ENCODE measurements at places on chromosomes 3 and 15. TPM values are rescaled to one million over a fixed set of nuclear protein-coding genes. Genes with fewer than 3 reads are reported as not detected.

The SLC22A14 gene
- not detected for total RNA-seq

- no peak for DNase-seq
- H3K4me3 ChIP-seq, result no peak overlapping the region
- no peak overlapping the region for H3K27ac ChIP-seq
- no peaks in the 10 kb centered on the region for H3K27me3 ChIP-seq
- peaks cover 2% of the 10 kb centered on the region for H3K4me1 ChIP-seq
Measured at GRCh38 chr3:109851854-109852253, 514.5 kb upstream of the DPPA4 start.

DNA sequence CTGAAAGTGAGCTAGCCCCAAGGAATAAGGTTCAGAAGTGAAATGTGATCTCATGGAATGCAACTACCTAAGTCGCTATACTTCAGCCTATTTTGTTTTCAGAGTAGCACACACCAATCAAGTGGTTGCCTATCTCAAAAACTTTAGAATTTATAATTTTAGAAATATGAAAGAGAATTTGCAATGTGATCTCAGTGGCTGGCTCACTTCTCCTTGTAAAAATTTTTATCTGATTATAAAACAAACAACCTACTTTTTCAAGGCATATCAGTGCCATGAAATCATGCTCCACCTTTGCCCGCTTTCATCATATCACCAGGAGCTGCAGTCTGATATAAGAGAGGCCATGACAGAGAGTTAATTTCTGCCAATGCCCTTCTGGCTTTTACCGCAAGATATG is 47.3 kb downstream of the CLDN11 start:
- no peak overlapping the region for H3K4me3 ChIP-seq
- no peak overlapping the region for H3K27ac ChIP-seq
- H3K4me1 ChIP-seq, result peaks cover 3% of the 10 kb centered on the region
- no peak for DNase-seq
- peaks cover 30% of the 10 kb centered on the region for H3K27me3 ChIP-seq

The ATP13A4 gene
- total RNA-seq, result 2.1 TPM

DNA sequence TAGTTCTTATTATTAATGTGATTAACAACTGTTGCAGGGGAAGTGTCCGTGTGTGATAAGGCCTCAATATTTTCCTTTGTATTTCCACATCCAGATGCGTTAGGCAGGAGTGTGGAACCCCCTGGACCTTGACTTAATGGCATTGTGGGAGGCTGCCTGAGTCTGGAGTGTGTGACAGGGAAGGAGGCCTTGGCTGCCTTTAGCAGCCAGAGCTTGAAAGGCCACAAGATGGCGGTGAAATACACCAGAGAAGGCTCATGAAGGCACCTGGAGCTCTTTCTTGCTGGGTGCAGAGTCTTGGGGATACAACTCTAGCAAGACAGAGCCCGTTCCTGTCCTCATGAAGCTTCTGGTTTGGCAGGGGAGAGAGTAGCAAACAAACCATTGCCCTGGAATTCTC is 36.9 kb downstream of the POLR2M start:
- peaks cover 2% of the 10 kb centered on the region for H3K27me3 ChIP-seq
- H3K27ac ChIP-seq, result no peak overlapping the region
- H3K4me3 ChIP-seq, result no peak overlapping the region

The USP8 gene
- total RNA-seq, result 60.9 TPM

DNA sequence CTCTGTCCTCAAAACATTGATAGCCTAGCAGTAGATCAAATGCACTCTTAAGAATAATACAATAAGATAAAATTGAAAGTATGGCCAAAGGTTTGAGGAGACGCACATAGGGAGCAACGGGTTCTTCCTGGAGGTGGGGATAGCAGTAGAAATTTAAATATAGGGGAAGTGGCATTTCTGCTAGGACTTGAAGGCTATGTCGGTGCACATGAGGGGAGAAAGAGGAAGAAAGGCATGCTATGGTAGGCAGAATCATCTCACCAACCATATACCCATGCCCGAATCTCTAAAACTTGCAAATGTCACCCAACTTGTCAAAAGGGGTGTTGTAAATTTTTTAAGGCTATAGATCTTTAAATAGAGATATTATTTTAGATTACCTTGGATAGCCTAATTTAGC is 735.1 kb upstream of the LMCD1 start:
- no peaks in the 10 kb centered on the region for H3K36me3 ChIP-seq
- no peak overlapping the region for H3K27ac ChIP-seq
- H3K27me3 ChIP-seq, result no peaks in the 10 kb centered on the region
- H3K4me1 ChIP-seq, result no peaks in the 10 kb centered on the region

DNA sequence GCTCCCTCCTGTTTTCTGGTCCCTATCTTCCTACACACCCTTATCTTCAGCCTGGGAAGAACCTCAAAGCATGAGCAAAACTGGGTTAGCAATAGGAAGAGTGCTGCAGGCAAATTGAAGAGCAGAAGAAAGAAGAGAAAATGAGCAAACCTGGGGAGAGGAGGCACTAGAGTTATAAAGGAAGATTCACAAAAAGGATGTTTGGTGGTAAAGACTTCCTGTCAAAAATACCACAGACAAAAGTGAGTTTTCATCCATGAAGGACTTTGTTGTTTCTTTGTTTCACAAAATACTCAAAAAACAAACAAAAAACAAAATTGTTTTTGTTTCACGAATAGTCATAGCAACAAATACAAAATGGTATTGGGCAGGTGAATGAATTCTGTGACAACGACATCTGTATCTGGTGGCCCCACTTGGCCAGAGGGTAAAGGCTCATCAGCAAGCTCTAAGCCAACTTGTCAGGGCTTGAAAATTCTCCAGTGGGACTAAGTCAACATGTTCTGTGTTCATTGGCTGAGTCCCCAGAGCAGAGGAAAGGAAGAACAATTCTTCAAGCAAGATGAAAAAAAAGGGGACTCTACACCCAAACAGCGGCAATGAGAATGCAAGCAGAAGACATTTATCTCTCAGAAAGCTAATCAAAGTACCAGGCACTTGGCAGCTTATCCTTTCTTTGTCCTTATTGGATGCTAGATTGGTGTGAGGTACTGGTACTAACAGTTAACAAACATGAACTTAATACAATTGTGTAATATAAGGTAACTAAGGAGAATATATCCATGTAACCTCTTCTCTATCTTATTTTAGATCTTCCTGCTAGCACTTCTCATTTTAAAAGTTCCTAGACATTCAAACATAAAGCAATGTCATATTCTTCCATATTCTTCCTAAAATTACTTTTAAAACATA is 9.7 kb downstream of the ATP8B4 start:
- no peaks in the 10 kb centered on the region for H3K27me3 ChIP-seq
- H3K36me3 ChIP-seq, result peaks cover 28% of the 10 kb centered on the region
- peaks cover 65% of the 10 kb centered on the region for H3K4me1 ChIP-seq
- peak overlapping the region; percentile 79 for H3K4me3 ChIP-seq

- no peaks in the 10 kb centered on the region for H3K4me1 ChIP-seq
- DNase-seq, result no peak
- no peaks in the 10 kb centered on the region for H3K36me3 ChIP-seq
- H3K27ac ChIP-seq, result no peak overlapping the region
- no peaks in the 10 kb centered on the region for H3K27me3 ChIP-seq
- H3K4me3 ChIP-seq, result no peak overlapping the region
Measured at GRCh38 chr3:88231207-88231606, 81.4 kb downstream of the C3orf38 start.

DNA sequence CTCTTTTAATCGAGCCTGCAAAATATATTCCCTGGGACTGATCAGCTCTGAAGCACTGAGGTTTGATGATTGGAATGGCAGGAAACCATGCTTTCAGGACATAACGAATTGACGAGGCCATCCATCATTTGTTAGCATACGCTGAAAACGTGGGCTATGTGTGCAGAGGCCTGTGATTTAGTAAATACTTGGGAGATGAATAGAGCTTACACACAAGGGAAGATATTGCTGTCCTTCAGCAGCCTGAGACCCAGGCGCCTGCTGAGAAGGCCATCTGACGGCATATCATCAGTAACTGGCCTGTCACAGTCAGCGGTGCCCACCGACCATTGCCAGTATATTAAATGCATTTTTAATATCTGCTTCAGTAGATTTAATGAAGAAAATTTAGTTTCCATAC is 16.2 kb downstream of the CDIN1 start:
- peak; percentile 21 for DNase-seq
- no peak overlapping the region for H3K4me3 ChIP-seq
- no peak overlapping the region for H3K27ac ChIP-seq
- H3K27me3 ChIP-seq, result no peaks in the 10 kb centered on the region
- no peaks in the 10 kb centered on the region for H3K36me3 ChIP-seq
- H3K4me1 ChIP-seq, result peaks cover 3% of the 10 kb centered on the region

GRCh38 chr3:146581951-146582467 is 23.1 kb downstream of the PLSCR5 start:
- peaks cover 3% of the 10 kb centered on the region for H3K36me3 ChIP-seq
- H3K4me3 ChIP-seq, result no peak overlapping the region
- peaks cover 19% of the 10 kb centered on the region for H3K27me3 ChIP-seq
- H3K27ac ChIP-seq, result no peak overlapping the region
- DNase-seq, result no peak

DNA sequence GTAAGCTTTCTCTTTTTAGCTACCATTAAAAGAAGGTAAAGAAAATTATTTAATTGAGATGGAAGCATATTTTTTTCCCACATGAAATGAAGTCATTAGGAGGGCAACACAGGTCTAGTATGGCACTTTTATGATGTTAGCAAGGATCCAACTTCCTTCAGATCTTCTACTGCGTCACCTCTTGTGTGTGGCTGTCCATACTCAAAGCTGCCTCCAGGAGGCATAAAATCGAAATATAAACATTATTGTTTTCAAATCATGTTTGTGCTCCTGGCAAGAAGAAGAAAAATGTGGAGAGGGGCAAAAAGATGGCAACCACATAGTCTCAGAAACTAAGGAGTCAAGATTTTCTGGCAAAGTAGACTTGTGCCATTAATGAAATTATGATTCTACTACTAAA is 791.7 kb upstream of the EPHA6 start:
- no peaks in the 10 kb centered on the region for H3K4me1 ChIP-seq
- no peak overlapping the region for H3K27ac ChIP-seq
- H3K36me3 ChIP-seq, result no peaks in the 10 kb centered on the region
- no peaks in the 10 kb centered on the region for H3K27me3 ChIP-seq
- H3K4me3 ChIP-seq, result no peak overlapping the region
- no peak for DNase-seq

GRCh38 chr3:77935418-77935817 is 895.5 kb downstream of the ROBO2 start:
- no peak overlapping the region for H3K27ac ChIP-seq
- no peak overlapping the region for H3K4me3 ChIP-seq
- no peaks in the 10 kb centered on the region for H3K27me3 ChIP-seq

The FANCD2OS gene
- not detected for total RNA-seq

The NTRK3 gene
- 1.6 TPM for total RNA-seq

GRCh38 chr3:15585111-15585845 is 16.1 kb downstream of the HACL1 start:
- no peak overlapping the region for H3K4me3 ChIP-seq
- H3K36me3 ChIP-seq, result peaks cover 42% of the 10 kb centered on the region
- DNase-seq, result no peak
- H3K4me1 ChIP-seq, result no peaks in the 10 kb centered on the region
- H3K27me3 ChIP-seq, result no peaks in the 10 kb centered on the region

DNA sequence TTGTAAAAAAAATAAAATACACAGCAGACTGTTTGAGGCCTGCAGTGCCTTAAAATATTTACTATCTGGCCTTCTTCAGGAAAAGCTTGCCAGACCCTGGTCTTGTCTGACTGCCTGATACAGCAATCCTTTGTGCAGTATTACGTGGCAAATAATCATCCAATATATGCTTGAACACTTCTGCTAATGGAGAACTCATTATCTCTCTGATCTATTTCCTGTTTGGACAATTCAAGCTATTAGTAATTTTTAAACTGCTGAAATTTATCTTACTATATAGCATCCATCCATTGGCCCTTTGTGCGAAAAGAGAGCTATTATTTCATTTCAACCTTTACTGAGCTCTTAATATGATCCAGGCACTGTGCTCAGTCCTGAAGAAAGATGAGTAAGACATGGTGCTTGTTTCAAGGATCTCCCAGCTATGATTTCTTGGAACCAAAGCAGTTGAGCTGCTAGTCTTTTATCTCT is 15.9 kb downstream of the ATG7 start:
- no peak overlapping the region for H3K4me3 ChIP-seq
- no peak for DNase-seq
- H3K27me3 ChIP-seq, result no peaks in the 10 kb centered on the region
- peaks cover 42% of the 10 kb centered on the region for H3K36me3 ChIP-seq
- H3K27ac ChIP-seq, result peak overlapping the region; percentile 90
- peaks cover 44% of the 10 kb centered on the region for H3K4me1 ChIP-seq

The ADAMTS9 gene
- not detected for total RNA-seq

GRCh38 chr15:68818769-68819494 is 1.8 kb downstream of the ANP32A start:
- H3K36me3 ChIP-seq, result peaks cover 33% of the 10 kb centered on the region
- H3K4me1 ChIP-seq, result peaks cover 42% of the 10 kb centered on the region
- peak overlapping the region; percentile 93 for H3K4me3 ChIP-seq

The TMIE gene
- total RNA-seq, result not detected

- no peak for DNase-seq
- H3K4me1 ChIP-seq, result no peaks in the 10 kb centered on the region
Measured at GRCh38 chr15:80587816-80588456, 107.2 kb upstream of the ABHD17C start.

The SACM1L gene
- total RNA-seq, result 88.0 TPM

- peaks cover 48% of the 10 kb centered on the region for H3K27me3 ChIP-seq
- no peak overlapping the region for H3K27ac ChIP-seq
- H3K36me3 ChIP-seq, result no peaks in the 10 kb centered on the region
- peak; percentile 86 for DNase-seq
- H3K4me1 ChIP-seq, result no peaks in the 10 kb centered on the region
- no peak overlapping the region for H3K4me3 ChIP-seq
Measured at GRCh38 chr3:170584585-170585007, 1.3 kb downstream of the SLC7A14 start.

DNA sequence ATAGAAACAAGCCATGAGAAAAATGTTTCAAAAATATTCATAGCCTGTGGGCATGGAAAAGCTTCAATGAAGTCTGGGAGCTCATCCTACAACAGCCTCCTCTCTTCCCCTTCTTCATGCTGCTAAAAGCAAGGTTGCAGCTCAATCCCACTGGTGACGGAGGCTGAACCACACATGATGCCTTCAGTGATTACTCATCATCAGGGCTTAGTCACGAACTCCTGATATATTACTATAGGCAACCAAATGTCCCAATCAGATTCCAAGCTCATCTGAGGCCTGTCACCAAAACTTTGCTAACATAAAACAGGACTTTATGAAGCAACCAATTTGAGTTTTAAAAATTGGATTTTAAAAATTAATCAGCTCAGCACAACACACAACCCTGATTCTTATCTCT is 24.0 kb upstream of the SLC24A5 start:
- no peaks in the 10 kb centered on the region for H3K36me3 ChIP-seq
- peaks cover 7% of the 10 kb centered on the region for H3K27me3 ChIP-seq
- no peak for DNase-seq

The CYP1A2 gene
- not detected for total RNA-seq
